ENCODE measurements at places on chromosomes 3 and 15.

- no peak for DNase-seq
These were observed 6.3 kb downstream of the TMEM43 start for GRCh38 chr3:14131134-14131533.

DNA sequence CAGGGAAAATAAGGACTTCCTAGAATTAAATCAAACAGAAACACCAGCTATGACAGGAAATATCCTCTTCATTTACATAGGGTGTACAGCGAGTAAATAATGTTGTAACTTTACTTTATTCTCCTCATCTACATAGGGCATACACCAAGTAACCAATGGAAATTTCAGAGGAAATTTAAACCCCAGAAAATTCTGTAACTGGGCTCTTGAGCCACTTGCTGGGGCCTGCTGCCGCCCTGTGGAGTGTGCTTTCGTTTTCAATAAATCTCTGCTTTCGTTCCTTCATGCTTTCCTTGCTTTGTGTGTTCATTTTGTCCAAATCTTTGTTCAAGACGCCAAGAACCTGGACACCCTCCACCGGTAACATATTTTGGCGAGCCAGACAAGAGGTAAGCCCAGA, 990.4 kb upstream of the CADM2 start:
- DNase-seq = no peak

GRCh38 chr15:90708516-90708915, 8.6 kb upstream of the BLM start:
- DNase-seq = no peak

DNA sequence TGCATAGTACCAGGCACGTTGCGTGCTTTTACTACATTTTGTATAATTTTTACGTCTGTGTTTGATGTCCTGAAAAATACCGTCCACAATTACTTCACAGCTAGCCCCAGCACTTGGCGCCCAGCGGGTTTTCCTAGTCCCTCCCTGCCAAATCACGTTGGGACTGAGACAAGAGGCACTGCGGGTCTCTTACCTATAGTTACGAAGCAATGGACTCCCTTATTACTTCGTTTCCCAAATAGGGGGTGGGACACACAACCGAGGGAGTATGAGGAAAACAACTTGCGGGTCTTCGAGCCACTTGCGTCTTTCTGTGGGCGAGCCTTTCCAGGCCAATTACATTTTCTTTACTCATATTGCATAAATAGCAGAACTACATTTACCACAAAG, 620 bp upstream of the CMSS1 start:
- no peak for DNase-seq

DNA sequence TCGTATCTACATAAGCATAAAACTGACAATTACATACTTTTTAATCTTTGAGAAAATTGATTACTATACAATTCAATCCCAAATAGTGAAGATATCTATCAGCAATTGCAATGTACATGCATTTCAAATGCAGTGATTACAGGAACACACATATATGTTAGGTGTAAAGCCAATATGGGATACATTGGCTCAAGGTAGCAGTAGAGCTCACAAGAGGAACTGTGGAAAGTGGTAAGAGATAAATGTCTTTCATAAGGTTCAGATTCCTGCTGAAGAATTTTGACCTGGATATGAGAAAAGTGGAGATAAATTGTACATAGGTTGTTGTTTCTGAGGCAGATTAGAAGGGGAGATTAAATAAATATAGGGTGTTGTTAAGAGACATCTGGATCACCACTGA, 1280.5 kb downstream of the OTOL1 start:
- no peak for DNase-seq

GRCh38 chr3:153980252-153980590, 141.0 kb upstream of the ARHGEF26 start:
- DNase-seq = peak; percentile 11

DNA sequence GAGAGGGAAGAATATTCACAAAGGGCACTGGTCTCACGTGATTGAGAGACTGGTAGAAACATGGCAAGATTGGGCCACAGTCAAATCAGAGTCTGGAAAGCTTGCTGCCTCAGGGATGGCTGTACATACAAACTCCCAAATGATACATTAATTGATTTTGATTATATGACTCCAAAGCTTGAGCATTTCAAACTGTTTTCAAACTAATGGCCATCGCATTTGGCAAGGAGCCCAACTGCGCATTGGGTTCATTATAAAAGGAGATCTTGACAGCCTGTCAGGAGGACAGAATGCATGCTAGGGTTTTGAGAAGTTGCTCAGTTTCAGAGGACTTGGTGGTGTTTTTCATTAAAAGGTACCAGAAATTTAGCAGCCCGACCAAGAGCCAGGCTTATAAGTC, 117.7 kb downstream of the PTPRG start:
- DNase-seq = no peak

DNA sequence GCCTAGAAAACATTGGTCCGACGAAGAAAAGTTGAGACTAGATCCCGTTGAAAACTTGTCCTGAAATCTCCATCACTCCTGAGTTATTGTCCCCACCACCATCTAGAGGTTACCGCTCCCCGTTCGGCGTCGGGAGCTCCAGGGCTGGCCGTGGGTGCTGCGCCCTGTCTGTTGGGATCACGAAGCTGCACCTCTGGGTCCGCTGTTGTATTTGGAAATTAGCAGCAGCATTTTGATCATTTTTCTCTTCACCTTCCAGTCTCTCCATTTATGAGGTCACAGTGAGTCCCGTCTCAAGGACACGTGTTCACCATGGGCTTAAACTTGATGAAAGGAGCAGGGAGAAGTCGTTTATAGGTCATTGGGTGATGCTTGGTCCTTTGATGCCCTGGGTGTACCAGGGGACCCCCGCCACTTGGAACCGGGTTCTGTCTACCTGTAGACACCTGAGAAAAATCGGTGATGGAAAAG, 565 bp downstream of the MANF start:
- no peak for DNase-seq

DNA sequence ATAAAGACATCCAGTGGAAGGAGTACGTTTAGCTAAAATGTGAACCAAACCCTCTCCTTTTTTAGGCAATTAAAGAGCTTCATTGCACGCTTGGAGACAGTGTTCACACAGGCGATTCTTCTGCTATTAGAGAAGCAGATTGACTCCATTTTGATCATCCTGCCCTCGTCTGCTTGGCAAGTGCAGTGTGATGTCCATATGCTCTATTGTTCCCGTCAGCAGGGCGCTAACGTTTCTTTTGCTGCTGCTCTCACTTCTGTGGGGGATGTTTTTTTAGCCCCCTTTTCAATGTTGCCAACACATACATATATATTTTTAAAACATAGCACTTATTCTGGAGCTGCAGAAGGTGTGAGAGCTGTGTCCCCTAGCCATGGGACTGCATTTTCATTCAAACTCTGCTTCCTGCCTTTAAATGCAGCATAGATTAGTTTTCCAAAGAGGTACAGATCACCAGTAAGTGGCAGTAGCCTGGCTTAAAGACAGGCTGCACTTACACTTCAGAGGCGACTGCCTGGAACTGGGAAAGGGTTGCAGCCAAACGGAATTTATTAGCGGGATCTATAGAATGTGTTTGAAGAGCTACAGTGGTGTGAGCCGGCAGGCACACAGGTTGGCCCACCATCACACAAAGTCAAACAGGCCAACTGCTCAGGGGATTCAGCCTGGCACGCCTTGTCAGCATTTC, 292.6 kb upstream of the DPH6 start:
- no peak for DNase-seq

- DNase-seq = no peak
These were observed 109.7 kb upstream of the SLC7A14 start for GRCh38 chr3:170695486-170696064.

DNA sequence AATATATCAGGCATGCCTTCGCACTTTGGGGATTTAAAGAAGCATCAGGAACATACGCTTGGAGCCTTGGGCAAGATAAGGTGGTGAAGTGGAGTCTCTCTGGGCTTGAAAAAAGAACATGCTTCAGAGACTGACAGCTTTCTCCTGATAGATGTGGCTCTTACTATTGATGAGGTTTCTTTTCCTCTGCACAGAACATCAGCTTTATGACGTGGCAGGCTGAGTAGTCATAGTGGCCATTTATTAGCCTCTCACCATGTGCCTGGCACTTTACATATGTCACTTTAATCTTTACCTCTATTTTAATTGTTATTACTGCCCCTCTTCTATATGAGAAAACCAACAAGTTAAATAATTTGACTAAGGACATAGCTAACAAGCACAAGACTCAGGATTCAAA, 19.0 kb upstream of the LRRC58 start:
- no peak for DNase-seq

DNA sequence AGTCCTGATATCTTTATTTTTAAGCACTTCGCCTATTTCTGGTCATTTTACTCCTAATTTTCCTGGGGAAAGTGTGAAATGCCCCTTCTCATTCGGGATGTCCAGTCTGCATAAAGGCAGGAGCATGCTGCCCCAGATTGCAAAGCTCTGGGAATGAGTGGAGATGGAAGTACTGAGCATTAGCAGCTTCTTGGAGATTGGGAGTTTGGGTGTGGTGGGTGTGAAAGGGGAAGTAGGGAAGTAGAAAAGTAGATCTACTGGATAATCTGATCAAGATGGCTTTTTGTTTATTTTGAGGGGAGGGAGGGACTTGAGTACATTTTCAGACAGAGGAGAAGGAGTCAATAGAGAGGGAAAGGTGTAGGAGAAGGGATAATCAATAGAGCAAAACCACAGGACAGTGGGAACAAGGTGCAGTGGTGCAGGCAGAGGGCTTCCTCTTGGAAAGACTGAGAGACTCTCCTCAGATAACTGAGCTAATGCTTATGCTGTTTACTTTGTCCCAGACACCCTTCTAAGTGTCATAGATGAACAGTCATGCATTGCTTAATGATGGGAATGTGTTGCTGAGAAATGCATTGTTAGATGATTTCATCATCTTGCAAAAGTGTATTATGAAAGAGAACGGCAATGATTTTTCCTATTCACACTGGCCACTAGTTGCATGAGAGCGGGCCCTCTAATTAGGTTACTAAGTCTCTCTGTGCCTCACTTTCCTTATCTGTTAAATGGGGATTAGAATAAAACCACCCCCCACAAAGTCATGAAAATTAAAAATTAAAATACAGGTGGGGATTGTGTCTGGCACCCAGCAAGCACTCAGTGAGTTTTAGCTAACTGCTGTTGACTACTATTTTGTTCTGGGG, 45.5 kb downstream of the PHLDB2 start:
- DNase-seq = no peak

DNA sequence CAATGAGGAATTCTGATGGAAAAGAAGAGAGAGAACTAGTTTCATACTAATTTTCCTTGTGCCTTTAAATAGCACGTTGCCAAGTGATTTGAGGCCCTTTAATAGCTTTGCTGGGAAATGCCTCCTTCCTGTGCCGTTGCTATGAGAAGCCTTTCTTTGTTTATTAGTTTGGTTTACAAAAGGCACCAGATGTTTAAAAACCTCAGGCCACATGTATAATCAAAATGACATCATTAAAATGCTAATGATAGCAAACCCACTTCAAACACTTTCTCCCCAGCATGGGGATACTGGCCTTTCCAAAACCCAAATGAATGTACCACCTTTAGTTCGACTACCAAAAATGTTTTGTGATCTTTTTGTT, 50.0 kb upstream of the TBC1D23 start:
- no peak for DNase-seq

- no peak for DNase-seq
These were observed 6.2 kb downstream of the ZDHHC3 start for GRCh38 chr3:44969828-44970179.

DNA sequence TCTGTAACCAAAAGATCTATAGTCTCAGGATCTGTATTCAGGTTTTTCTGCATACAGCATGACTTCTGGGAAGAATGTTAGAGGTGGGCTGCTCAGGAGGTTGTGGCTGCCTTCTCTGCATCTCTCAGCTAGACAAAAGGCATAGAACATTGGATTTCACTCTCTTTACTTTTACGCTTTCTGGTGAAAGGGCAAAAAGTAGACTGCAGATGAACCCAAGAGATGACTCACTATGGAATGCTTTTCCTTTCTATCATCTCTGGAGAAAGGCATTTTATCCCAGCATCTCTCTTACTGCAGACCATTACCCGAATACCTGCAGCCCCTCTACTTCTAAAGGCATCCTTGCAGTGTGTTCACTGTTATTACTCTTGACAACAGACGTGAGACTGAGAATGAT, 222.2 kb downstream of the WNT5A start:
- DNase-seq = no peak

DNA sequence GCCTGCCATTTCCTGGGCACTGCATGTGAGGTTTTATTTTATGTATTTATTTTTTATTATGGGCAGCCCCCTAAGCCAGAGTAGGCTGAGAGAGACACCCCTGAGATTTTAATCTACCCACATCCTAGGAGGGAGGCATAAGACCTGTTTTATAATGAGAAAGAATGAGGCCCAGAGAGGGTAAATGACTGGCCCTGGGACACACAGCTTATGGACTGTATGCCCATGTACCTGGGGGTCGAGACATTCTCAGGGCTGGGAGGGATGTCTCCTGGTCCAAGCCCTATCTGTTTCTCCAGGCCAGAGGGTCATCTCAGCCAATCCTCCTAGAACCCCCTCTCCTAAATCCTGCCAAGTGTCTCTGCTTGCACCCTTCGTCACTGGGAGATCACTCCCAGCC, 6.1 kb downstream of the PLXND1 start:
- DNase-seq = no peak

- DNase-seq = no peak
These were observed 13.4 kb upstream of the DGKG start for GRCh38 chr3:186375443-186375842.

DNA sequence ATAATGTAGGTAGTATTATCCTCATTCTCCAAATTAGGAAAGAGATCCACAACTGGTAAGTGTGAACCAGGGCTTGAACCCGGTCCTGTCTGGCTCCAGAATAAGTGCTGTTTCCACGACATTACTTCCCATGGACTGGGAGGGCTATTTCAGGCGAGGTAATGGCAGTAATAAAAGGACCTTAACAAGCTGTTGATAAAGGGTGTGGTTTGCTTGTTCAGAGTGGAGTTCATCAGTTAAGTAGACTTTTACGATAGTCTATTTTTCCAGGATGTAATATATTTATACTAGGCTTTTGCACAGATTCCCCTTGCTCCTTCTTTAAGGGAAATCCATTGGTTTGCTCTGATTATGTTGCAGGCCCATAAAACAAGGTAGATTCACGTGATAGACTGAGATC, 88.4 kb upstream of the TNFAIP8L3 start:
- DNase-seq = no peak

GRCh38 chr3:194130807-194131589, 5.0 kb upstream of the HES1 start:
- DNase-seq = peak; percentile 19

DNA sequence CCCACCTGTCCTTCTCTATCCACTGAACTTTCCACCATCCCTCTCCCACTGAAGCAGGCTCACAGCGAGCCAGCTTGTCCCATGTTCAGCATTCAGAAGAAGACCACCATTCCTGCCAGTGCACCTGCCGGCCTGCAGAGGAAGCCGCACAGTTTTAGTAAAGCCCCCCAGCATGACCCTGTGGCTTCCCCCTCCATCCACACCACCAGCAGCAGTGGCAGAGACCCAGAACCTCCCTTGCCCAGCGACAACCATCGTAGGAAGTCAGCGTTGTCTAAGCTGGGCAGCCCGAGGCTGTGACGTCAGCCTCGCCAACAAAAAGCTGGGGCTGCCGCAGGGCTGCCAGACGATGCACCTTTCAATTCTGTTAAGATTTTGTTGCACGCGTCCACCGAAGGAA, 66.6 kb upstream of the TAMM41 start:
- no peak for DNase-seq

- DNase-seq = no peak
These were observed 148.7 kb downstream of the MYLK start for GRCh38 chr3:123735456-123735855.

Data from WTC11 (cell line).